Activated effector memory CD4-positive, alpha-beta T cell treated with Interleukin-2 at 50 U/mL for 16 hours (primary cell): ENCODE measurements at places on chromosomes 12 and 14.

GRCh38 chr14:99578541-99579101, 25.4 kb downstream of the CCDC85C start:
- DNase-seq, result no peak

DNA sequence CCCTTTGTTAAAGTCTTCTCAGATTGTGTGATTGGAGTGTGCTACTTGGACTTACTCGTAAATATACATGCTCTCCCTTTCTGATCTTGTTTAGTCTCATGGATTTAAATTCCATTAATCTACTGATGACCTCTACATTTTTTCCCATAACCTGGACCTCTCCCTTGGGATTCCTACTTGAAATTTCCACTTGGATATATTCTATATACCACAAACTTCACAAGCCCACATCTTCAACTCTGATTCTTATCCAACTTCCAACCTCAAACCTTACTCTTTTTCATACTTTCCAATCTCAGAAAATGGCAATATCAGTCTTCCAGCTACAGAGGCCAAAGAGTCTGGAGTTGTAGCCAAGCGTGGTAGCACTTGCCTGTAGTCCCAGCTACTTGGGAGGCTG, 49.1 kb upstream of the OTOGL start:
- no peak for DNase-seq

DNA sequence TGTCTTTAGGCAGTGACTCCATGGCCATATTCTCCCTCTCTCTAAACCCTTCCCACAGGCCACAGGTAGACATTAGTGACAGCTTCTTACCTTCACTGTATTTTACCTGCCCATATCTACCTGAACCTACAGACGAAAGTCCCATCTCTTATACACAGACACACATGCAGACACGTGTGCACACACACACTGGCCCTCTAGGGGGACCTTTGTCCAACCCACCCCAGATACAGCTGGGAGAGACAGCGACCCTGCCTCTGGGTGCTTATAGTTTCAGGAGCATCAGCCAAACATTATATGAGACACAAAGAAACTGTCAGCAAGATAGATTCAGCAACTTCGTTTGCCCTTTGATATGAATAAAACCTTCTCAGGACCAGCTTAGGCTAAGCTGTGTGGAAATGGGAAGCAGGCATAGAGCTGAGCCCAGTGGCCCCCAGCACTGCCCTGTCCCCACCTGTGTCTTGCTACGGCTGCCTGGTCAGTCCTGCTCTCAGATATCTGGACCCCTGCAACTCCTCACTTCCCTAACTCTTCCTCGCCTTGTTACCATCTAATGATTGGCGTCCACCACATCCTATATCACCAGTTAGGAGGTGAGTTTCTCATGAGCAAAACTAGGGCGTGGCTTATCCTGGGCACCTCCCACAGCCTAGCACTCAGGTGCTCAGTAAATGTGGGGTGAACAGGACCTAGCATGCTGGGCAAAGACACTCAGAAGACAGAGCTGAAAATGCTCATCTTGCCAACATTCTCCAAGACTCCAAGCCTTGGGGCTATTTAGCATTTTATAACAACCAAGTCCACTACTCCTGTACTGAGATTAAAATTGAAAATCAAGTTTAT, 12.0 kb upstream of the CD9 start:
- no peak for DNase-seq

DNA sequence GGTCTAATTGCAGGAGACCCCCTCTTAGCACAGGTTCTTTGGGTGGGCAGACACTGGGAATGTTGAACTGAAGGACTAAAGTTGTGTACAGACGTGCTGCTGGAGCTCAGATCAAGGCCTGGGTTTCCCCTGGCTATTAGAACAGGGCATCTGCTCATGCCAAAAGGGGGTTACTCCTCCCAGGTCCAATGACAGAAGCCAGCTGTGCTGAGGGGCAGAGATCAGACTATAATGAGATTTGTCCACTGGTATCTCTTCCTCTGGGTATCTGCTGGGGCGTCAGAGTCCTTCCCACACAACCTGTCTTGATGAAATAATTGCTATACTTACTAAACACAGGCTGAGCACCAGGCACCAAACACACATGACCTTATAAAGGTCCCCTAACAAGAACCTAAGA, 42.6 kb downstream of the LTBP2 start:
- no peak for DNase-seq

DNA sequence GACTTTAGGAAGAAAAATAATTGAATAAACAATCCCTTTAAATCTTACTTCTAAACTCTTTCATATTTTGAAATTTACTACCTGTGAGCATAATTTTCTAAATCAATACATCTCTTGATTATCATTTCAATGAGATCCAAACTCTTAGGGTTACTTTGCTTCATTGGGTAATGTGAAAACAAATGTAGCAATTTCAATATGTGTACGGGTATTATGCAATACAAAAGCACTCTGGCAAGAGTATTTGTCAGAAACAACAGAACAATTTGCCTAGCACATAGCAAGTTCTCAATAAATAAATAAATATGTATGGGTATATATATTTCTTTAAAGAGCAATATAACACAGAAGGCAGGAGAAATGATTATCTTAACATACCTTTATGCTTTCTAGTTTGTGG, 77.1 kb downstream of the PLEKHG7 start:
- no peak for DNase-seq

DNA sequence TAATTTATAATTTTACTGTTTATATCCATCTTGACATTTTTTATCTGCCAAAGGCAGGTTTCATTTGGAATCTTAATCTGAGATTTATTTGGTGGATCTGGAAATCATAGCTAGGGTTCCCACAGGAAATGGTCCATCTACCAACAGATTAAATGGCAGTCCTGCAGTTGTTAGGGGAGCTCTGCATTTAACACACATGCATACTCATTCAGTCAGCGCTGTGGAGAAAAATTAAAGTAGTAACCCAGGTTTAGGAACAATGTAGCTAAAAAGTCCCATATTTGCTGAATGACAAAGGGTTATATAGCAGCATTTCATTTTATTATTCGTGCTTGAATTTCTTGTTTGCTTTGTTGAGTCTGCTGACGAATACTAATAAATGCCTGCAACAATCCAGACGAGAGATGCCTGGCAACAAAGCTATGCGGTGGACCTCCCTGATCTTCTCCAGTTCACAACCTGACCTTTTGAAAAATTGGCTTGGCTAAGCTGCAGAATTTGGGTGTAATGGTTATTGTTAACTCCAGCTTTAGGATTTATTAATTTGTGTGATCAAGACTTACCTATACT, 59.8 kb downstream of the MIPOL1 start:
- DNase-seq, result no peak

DNA sequence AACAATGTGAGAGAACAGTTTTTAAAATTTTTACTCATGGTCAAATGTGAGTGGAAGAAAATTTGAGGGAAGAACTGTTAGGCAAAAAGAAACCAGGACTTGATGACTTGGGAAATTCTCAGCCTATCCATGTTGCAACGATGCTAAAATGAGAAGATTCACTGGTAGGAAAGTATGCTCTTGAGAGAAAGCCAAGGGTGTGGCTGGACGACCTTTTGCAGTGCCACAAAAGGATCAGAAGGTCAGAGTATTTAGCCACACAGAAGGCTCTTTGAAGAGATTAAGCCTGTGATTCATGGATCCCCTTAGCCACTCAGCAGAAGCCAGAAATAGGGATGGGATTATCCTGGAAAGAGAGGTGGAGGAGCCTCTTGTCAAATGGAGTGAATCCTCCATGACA, 336.8 kb downstream of the LRIG3 start:
- DNase-seq, result no peak

- DNase-seq, result no peak
Observed at GRCh38 chr12:53483979-53484377, 15.3 kb downstream of the MAP3K12 start.

DNA sequence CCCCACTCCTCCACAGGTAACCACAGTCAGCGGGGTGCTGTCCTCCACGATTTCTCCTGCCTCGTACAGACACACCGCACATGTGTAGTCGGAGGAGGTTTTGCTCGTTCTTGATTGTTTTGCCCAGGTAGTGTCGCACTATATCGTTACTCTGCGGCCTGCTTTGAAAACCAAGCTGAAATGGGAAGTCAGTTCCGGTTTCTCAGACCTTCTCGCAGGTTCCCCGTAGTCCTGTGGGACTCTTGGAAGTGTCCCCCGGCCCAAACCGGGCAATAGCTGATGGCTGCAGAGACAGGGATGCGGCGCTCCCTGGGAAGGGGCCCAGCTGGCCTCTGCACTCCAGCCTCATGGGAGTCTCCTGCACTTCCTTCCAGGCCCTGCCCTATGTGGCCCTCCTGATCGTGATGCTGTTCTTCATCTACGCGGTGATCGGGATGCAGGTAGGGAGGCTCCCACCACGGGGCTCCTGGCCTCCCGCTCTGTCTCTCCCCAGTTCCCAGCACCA, 141.3 kb upstream of the FKBP4 start:
- no peak for DNase-seq

- no peak for DNase-seq
Observed at GRCh38 chr14:64442300-64442988, 22.9 kb upstream of the AKAP5 start.

DNA sequence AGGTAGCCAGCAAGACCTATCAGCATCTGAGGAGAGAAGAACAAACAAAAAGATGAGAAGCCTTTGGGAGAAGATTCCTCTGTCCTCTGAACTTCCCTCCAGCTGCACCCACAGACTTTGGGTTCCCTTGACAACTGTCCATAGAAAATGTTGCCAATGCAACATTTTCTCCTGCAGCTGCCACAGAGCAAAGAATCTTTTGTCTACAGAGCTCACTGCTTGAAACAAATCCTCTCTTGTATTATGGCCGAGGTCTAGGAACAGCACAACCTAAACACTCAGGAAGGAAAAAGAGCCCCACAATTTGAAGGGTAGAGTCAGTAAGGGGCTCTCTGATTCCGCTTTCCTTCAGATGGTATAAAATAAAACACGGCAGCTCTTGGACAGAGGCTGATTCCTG, 14.3 kb downstream of the POMT2 start:
- no peak for DNase-seq

- no peak for DNase-seq
Observed at GRCh38 chr12:92175961-92176360, 30.3 kb upstream of the BTG1 start.

DNA sequence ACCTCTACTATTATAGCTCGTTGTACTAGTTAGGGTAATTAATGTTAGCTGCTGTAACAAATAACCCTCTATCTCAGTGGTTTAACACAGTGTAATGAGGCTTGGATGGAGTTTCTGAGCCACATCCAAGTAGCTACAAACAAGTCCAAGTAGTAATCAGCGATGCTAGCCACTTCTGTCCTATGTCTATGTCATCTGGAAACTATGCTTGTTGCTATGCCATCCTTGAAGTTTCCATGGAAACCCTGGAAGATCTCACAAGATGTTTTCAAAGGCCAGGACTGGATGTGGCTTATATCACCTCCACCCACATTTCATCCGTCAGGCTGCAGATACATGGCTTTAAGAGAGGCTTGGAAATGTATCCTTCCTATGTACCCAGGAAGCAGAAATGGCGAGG, 422.1 kb downstream of the AACS start:
- no peak for DNase-seq

GRCh38 chr12:121781998-121782979, 11.2 kb downstream of the RHOF start:
- DNase-seq, result no peak

DNA sequence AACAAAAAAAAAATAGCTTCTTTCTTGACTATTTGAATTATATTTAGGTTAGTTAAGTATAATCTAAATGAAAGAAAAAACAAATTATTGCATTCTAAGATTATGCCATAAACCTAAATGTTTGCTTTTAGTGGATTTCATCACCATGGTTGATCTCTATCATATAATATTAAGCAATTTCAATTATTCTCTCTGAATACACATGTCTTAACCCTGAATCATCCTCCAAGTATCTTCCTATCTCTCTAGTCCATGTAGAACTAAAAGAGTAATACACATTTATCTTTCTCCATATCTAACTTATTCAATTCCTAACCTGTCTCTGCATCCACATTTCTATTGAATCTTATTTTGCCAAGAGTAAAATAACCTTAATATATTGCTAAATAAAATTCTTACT, 59.6 kb downstream of the PPFIA2 start:
- no peak for DNase-seq

- DNase-seq, result no peak
Observed at GRCh38 chr12:106673141-106673540, 90.3 kb downstream of the RFX4 start.

- DNase-seq, result no peak
Observed at GRCh38 chr14:77023001-77023996, 5.2 kb downstream of the IRF2BPL start.

GRCh38 chr12:119938049-119938667, 50.9 kb upstream of the BICDL1 start:
- peak; percentile 37 for DNase-seq

GRCh38 chr14:67428501-67429031, 16.6 kb upstream of the PLEK2 start:
- no peak for DNase-seq

GRCh38 chr14:95191445-95192199, 34.3 kb upstream of the DICER1 start:
- no peak for DNase-seq

DNA sequence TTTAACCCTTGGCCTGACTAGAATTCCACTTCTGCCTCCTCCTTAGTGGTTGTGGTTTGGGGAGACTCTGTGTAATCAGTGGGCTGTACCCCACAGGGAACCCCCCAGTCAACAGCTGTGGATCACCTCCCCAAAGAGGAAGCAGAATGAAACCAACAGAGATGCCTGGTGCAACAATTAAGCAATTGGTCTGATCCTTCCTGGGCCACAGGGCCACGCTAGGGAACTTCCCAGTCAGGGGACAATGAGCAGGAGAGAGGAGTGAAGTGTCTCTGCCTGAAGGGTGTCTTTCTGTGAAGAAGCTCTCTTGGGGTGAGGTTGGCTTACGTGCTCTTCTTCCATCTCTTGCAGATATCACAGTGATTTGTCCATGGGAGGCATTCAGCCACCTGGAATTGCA, 8.2 kb downstream of the PDE6H start:
- no peak for DNase-seq

DNA sequence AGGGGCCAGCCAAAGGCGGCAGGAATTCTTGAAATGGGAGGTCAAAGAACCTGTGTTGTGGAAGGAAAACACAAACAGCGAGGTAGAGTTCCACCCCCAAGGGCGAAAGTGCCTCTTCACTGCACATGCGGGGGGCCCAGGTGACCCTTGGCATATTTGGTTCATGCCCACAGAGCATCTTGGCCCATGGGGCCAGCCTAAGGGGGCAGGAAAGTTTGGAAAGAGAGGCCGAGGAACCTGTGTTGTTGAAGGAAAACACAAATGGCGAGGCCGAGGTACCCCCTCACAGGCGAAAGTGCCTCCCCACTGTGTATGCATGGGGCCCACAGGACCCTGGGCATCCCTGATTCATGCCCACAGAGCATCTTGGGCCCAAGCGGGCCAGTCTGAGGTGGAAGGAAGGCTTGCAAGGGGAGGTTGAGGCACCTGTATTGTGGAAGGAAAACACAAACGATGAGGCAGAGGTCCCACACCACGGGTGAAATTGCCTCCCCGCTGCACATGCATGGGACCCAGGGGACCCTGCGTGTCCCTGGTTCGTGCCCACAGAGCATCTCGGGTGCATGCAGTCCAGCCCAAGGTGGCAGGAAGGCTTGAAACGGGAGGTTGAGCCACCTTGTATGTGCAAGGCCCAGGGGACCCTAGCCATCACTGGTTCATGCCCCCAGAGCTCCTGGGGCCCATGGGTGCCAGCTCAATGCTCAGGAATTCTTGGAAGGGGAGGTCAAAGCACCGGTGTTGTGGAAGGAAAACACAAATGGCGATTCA, 384.1 kb downstream of the ALG10 start:
- DNase-seq, result no peak

- no peak for DNase-seq
Observed at GRCh38 chr12:97308576-97309198, 153.9 kb upstream of the RMST start.
